ENCODE measurements at places on chromosomes 7 and 10.

- no peak for DNase-seq
These were observed 1356.8 kb downstream of the XPNPEP1 start for GRCh38 chr10:108566316-108567107.

DNA sequence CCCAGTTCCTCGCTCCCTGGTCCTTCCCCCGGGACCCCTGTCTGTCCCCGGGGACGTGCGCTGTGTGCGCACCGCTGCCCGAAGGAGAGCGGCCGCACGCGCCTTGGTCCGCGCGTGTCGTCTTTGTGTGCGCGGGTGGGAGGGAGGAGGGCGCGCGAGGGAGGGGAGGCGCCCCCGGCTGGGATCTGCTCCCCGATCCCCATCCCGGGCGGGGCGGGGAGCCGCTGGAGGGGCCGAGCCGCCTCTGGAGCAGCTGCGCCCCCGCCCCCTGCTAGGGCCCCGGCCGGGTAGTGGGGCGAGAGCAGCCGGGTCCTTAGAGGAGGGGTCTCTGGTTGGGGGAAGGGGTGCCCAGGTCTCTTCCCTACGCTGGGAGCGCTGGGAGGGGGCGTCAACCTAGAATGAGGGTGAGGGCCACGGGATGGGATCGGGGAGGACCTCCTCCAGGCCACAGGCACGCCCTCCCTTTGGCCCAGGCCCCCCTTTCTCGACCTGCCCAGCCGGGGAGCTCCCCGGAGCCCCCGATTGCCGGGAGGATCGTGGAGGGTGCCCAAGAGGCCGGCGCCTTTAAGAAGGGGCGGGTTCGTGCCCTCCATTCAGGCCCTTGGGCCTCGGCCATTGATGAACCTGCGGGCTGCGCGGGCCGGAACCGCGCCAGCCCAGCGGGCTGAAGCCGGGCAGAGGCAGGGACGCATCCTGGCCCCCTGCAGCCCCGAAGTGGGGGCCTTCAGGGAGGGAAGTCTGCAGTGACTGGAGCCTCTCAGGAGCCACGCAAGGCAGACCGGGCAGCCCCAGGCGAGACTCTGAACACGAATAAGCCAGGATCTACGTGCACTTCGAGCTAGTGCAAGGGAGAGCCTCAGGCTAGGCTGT lies 678 bp downstream of the SH2B2 start:
- DNase-seq = peak; percentile 70

GRCh38 chr10:29857843-29858701 lies 201.3 kb downstream of the JCAD start:
- DNase-seq = no peak

- no peak for DNase-seq
These were observed 50.7 kb upstream of the RPA3 start for GRCh38 chr7:7768977-7769709.

DNA sequence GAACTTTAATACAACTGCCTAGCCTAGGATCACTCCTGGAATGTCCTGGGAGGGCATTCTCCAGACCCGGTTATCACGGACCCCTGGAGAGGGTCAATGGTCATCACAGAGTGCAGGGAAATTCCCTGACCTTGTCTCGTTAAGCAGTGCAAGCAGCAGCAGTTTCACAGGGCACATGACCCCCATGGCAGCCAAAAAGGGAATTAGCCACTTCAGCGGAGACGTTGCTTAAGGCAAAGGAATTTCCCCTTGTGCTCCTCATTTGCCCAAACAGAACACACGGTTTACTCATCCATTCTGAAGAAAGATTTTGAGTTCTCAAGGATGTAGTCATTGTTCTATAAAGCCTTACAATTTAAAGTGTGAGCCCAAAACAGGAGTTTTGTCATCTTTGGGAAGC lies 260.3 kb downstream of the SNX13 start:
- DNase-seq = peak; percentile 8

- DNase-seq = no peak
These were observed 12.6 kb upstream of the C10orf95 start for GRCh38 chr10:102463983-102464382.

- DNase-seq = no peak
These were observed 899.1 kb upstream of the ZWINT start for GRCh38 chr10:57260175-57260574.

- peak; percentile 59 for DNase-seq
These were observed at the start of gene GATA3 for GRCh38 chr10:8054494-8055407. GATA3 (plus strand) TSS chr10:8054688; CDS start chr10:8055656, 968 bp downstream.

- no peak for DNase-seq
These were observed 45.2 kb upstream of the SH2B2 start for GRCh38 chr7:102241431-102241830.

- no peak for DNase-seq
These were observed 40.2 kb upstream of the TNS3 start for GRCh38 chr7:47621979-47622561.

- no peak for DNase-seq
These were observed 152.4 kb upstream of the ADCY1 start for GRCh38 chr7:45421806-45422205.

- DNase-seq = no peak
These were observed 46.4 kb downstream of the PDGFA start for GRCh38 chr7:473211-473734.

GRCh38 chr10:27020243-27020642 lies 80.1 kb downstream of the ANKRD26 start:
- DNase-seq = no peak

DNA sequence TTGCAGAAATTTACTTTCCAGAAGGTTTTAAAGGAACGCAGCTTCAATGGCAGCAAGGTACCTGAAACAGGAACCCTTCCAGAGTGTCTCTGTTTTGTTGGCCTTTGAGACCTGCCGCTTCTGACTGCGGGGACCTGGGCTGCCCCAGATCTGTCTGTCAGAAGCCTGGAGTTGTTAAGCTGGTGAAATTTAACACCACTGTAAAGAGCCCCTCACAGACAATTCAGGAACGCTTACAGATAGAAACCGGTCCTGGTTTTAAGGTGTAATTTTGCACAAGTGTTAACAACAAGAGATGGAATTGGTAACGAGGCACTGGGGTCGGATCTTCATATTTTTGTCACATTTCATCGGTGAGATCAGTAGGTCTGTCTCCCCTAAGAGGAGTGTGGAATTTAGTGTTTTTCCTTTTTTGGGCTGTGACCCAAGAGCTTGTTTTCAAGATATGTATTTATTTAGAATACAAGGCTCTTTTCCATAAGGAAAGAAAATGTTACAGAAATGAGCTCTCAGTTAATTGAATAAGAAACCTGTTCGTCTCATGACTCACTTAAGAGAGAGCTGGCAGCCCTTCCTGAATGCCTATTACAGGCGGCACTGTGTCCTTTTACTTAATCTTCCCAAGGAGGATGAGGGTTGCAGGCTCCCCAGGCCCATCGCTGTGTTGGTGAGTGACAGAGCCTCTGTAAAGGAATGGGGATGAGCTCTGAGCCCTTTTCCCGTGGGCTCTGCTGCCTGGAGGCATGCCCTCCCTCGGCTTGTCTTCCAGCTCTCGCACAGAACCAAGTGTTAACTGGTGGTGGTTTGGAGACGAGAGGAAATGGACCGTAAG lies 168.7 kb downstream of the CUX1 start:
- DNase-seq = no peak

DNA sequence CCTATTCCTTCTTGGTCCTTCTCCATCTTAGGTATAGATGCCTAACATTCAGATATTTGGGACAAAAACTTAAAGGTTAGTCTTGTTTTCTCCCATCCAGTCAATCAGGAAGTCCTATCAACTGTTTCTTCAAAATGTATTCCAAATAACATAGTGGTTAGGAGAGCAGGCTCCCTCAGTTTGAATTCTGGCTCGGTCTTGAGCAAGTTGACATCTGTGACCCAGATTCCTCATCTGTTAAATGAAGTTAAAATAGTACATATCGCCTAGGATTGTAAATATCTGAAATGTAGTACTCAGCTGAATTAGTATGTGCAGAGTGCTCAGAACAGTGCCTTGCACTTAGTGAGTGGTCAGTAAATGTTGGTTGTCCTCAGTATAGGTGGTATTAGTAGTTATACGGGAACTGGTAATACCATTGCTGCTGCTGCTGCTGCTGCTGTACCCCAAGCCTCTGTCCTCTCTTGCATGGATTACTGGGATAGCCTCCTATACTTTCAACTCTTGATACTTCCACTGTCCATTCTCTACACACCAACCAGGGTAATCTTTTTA lies 58.6 kb downstream of the RALA start:
- DNase-seq = no peak

DNA sequence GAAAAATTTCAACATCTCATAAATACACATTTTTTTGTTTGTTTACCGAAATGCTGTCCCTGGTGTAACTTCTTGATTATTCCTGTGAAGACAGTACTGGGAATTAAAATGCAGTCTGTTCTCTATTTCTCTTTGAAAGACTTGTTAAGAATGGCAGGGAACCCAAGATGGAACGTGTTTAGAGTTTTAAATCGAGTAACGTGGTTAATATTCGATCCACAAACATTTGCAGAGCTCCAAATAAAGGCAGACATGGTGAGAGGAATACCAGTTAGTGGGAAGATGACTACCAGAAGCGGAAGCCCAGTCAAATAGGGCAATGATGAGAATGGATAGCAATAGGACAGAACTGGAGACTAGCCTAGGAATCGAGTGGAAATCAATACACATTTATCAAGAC lies 6.7 kb downstream of the PON3 start:
- DNase-seq = no peak

- DNase-seq = no peak
These were observed 132.8 kb downstream of the POLR1F start for GRCh38 chr7:19575909-19576557.

DNA sequence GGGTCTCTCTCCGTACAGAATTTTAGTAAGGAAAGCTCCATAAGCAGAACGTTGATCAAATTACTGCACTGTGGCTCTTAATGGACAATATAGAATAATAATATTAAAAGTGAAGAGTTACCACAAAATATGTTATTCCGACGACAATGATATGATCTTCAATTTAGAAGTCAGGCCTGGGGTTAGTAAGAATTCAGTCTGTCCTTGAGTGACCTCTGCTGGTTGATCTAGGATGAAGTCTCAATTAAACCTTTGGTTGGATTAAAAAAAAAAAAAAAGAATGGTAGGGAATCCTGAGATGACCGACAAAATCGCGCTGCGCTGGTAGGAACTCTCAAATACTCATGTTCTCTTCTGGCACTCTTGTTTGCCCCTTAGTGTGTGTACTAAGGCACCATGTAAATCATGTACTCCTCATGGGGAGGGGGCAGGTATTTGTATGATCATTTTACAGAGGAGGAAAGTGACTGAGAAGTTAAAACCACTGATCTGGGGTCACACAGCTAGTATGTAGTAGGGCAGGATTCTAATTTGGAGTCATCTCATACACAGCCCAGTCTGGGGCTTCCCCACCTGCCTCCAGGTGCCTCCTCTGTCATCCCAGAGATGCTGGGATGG lies 161.3 kb upstream of the NPVF start:
- peak; percentile 29 for DNase-seq

GRCh38 chr10:100364735-100365391 lies 17.8 kb downstream of the SCD start:
- no peak for DNase-seq

GRCh38 chr10:13743101-13743693 lies 156.4 kb downstream of the PRPF18 start:
- DNase-seq = peak; percentile 76

GRCh38 chr7:23520582-23520981 lies 11.2 kb downstream of the TRA2A start:
- DNase-seq = no peak

DNA sequence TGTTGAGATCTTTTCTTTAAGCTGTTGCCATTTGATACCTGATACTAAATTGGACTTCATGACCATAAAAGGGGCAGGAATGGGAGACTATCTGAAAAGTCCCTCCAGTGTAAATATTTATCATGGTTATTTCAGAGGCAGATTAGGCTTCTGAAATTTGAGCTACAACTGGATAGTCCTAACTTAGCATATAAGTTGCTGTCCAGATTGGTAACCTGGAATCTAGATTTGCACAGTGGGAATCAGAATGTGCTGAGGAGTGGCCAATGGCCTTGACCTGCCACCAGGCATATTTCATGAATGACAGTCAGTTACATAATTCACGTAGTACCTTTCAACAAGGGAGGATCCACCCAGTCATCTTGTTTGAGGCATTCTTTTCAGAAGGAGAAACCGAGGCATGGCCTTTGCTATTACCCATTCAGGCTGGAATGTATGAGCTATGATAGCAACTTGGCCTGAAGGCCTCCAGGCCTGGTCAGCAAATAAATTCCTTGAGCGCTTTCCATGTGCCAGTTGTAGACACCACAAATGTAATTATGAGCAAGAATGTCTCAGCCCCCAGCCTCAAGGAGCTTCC lies 80.0 kb downstream of the EEPD1 start:
- no peak for DNase-seq

DNA sequence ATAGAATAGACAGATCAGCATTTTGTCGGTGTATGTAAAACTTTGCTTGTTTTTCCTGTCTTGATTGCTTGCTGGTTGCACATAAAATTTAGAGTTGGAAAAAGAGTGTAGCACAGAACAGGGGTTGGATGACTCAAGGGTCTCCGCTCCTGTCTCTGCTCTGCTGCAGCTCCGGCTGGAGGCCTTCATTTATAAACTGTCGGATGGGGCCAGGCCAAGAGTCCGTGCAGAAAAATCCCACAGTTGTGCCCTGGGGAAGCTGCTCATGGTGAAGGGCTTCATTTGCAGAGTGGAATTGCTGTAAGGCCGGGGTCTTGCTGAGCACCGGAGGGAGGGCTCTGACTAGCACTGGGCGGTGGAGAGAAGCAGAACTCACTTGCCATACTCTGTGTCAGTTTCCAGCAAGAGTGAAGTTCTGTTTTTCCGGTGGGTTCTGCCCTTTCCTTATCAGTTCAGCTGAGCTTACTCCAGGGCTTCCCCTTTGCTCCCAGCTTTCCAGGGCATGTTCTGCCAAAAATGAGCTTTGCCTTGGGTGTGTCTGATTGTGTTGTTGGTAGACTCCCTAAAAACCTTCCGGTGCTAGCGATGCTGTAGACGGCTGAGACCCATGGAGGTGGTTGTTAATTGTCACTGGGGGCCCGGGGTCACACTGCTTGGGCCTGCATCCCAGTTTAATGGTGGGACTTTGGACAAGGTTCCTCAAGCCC lies 67.2 kb downstream of the CAMK1D start:
- DNase-seq = no peak

DNA sequence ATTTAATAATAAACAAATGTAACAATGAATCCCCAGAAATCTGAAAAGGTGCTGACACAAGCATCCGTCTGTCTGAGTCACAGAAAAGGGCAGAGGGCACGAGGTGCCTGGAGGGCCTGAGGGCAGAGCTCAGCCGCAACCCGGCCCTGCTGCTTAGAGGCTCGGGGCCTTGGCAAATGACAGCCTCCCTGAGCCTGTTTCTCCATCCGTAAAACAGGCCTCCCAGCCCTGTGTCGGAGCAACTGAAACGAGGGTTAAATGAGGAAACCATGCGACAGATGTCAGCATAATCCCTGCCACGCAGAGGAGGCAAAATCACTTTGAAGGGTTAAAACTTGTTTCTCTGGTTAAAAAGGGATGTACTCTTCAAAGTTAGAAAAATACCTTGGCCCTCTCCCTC lies 24.9 kb downstream of the NUDT1 start:
- DNase-seq = no peak

- no peak for DNase-seq
These were observed 149.0 kb upstream of the INSYN2A start for GRCh38 chr10:127345231-127345965.

Measured in GM12865 (cell line).